ENCODE measurements at places on chromosomes 1 and 21.

DNA sequence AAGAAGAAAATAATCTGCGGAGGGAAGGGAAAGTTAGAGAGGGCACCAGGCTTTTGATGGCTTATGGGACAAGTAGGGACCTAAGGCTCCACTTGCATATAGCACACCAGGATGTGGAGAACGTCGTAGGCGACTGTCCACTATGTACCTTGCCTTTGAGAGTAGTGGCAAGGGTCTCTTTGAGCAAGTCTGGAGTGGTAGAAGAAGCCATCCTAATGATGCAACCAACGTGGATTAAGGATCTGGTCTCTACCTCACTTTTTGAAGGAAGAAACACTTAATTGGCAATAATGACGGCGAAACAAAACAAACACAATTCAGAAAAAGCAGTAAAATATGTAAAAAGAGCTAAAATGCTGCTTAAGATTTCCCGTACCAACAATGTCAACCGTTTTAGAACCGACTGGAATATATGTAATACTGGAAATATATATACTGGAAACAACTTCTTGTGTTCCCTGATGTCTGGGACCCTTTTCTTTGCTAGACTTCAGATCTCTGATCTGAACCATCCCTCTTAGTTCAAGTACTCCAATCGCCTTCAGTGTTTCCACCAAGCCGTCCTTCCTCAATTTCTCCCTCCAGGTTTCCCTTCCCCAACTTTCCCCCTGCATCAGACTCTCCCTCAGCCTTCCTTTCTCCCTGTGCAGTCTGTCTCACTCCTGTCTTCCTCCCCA, 821 bp upstream of the KHDRBS1 start:
- DNase-seq: no peak

- DNase-seq: no peak
Observed at GRCh38 chr1:67078291-67078690, 24.3 kb upstream of the SLC35D1 start.

- DNase-seq: peak; percentile 49
Observed at GRCh38 chr21:35579520-35580293, 480.6 kb downstream of the SETD4 start.

DNA sequence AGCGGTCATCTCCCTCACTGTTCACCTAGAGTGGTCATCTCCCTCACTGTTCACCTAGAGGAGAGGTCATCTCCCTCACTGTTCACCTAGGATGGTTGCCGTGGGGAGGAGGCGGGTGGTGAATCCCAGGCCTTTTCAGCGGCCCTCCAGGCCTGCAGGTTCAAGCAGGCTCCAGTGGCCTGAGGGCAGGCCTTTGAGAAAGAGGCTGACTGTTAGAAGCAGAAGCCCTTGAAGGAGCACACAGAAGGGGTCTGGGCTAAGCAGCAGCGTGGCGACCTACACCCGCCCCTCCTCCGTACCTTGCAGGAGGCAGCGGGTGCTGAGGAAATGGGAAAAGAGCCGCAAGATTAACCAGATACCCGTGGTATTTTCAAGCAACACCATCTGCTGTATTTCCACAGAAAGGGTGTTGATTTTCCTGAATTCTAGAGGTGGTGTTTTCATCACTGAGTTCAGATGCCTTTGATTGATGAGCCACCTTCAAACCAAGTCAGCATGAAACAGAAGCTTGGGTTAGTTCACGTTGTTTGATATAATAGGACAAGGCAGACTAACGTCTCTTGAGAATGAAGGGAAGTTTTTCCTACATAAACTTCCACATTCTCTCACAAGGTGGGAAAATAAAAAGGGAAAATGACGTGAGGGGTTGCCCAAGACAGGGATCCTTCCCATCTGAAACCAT, 289.5 kb downstream of the KIF26B start:
- DNase-seq: no peak

GRCh38 chr21:31133243-31133830, 95.1 kb upstream of the KRTAP19-8 start:
- DNase-seq: no peak

GRCh38 chr1:245378745-245379144, 224.0 kb downstream of the KIF26B start:
- DNase-seq: no peak

All from fibroblast of the aortic adventitia (primary cell).